ENCODE measurements at places on chromosomes 1 and 21.

- DNase-seq, result no peak
Observed at GRCh38 chr1:152169366-152170025, 10.5 kb upstream of the RPTN start.

DNA sequence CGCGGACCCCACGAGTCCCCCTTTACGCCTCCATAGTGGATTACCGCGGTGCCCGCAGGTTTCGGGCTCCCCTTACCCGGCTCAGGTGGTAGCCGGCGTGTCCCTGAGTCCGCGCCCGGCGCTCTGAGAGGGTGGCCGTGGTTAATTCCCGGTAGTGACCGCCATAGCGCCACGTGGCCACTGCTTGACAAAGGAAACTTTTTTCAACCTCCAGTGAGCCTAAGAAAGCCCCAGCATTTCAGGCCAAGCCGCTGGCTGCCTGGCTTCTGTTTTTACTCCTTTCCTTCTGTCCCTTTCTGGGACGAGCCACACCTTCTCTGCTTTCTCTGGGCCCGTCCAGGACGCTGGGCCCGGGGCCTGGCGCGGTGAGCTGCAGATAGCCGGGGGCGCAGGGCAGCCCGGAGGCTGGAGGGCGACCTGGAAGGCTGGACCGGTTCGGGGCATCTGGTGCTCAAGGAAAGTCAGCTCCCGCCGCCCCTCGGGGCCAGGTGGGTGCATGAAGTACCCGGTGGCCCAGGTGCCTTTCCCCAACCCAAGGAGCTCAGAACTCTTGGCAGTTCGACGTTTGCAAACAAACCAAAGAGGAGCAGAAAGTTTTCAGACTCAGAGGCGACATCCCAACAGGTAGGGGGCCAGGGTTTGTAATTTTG lies 540 bp upstream of the C1orf198 start:
- no peak for DNase-seq

DNA sequence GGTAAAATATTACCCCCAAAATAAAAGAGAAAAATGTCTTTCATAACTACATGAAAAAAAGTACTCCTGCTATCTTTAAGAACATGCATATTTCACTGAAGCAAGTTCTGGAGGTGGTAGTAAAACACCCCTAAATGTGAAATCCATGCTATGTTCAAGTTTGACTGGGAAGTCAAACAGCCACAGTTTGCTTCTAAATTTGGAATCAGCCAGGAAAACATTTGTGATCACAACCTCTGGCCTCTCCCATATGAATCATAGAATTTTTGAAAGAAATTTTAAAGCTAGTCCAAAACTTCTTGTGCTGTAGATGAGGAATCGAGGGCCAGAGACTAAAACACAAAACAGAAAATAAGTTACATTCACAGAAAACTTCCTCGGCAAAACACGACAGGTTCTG lies 6.6 kb downstream of the SORT1 start:
- no peak for DNase-seq

GRCh38 chr1:23825762-23826522 lies 713 bp upstream of the HMGCL start:
- DNase-seq, result peak; percentile 23

GRCh38 chr1:150182247-150182646 lies 32.5 kb downstream of the PLEKHO1 start:
- DNase-seq, result no peak

DNA sequence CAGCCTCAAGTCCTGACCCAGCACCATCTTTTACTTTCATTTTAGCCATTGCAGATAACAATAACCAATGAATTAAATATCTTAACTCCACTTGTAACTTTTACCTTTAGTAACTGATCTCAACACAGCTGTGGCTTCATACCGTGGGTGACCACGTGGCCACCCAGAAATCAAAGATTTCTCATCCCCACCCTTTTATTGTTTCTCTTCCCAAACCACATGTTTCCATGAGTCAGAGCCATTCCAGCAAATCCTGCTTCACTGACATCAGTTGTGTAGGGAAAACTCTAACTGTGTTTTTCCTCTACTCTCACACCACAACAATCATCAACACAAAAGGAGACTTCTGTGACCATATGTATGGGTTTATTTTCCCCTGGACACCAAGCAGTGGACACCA lies 25.1 kb upstream of the BRDT start:
- no peak for DNase-seq

DNA sequence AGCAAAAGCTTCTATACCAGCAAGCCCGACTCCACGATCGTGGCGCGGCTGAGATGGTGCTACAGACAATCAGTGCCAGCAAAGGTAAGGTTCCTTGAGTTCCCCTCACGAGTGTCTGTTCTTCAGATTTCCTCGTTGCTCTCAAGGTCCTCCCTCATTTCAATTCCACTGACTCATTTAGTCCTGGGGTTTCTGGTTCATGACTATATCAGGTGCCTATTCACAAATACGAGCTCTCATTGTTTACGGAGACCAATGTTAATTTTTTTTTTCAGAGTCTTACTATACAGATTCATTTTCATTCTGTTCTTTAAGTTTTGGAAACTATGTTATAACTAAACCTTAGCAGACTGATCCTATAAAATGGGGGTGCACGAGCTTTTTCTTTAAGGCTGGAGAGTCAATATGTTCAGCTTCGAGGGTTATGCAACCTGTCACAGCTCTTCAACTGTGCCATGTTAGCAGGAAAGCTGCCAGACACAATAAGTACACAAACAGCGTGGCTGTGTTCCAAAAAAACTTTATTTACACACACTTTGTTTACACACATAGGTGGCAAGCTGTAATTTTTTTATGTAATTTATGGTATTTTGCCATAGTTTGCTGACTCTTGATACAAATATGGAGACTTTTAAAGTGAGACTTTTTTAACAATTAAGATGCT lies 134.3 kb downstream of the ZP4 start:
- DNase-seq, result no peak

Measured in activated naive CD4-positive, alpha-beta T cell treated with Interleukin-2 at 50 U/mL for 16 hours (primary cell).